T-helper 2 cell (primary cell): ENCODE measurements at places on chromosomes 3 and 15.

GRCh38 chr3:131988209-131988608 is 46.6 kb downstream of the CPNE4 start:
- no peak for DNase-seq

DNA sequence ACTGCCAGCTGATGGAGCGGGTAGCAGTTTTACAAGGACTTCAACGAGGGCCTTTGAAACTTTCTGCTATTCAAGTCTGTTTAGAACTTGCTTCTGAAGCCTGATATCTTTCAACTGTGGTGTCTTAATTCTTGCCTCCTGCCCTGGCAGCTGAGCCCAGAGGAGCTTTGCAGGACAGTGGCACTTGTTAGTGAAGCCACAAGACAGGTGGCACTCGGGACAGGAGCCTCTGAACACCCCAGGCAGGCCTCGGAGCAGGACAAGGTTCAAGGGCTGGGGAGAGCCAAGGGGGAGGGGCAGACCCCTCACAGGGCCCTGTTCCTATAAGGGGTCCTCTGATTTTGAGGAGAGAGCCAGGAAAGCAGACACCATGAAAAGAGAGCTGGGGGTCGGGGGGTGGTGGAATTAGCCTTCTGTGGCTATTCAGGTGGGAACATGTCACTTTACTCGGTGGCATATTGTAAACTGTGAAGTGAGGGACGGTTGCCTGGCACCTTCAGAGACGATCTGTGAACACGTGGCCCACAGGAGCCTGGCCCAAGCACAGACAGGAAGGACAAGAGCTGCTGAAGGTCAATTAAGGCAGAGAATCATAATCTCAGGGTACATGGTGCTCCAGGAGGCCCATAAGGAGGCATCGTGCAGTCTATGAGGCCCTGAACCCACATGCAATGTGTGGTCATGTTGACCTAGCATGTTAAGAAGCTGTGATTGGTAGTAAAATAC is 30.1 kb upstream of the KY start:
- DNase-seq, result no peak

DNA sequence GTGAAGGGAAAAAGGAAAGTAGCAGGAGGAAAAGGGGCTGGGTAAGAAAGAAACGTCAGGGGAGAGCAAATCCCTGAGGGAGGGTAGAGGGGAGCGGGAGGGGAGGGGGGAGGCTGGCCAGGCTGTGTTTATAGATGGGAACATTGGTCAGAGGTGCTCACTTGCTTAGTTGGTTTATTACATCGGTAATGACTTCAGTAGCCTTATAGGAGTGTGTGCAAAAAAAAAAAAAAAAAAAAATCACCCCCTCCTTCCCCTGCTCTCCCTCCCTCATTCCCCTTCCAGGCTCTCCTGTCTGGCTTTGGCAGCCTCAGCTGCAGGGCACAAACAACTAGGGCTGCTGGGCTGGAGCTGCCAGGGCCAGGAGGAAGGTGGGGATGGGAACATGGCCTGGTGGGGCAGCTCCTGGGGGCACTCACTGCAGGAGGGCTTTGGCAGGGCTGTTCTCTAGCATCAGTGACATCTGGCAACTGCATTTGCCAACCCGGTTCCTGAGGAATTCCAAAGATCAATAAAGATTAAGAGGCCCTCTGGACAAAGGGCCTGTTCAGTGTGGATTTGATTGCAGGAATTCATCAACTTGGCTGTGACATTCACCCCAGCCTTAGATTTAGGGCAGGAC is 334.5 kb upstream of the FRG2C start:
- no peak for DNase-seq

DNA sequence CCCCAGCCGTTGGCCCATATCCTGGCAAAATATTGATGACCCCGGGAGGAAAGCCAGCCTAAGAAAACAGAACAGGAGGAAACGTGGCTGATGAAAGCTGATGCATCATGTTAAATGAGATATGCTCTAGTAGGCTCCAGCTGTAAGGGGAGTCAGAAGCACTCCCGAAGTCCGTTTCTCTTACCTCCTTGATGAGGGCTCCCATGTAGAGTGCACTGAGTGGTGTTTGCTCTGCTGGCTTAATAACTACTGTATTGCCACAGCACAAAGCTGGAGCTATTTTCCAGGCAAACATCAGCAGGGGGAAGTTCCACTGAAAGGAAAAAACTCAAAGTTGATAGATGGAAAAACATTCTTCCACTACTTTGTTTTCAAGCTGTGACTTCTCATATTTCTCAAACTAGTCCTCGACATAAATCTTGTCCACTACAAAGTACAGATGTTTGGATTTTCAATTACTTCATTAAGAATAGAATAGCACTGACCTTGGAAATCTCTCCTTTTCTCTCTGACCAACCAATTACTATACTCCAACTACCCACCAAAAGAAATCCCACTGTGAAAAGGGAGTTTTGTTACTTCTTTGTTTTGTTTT is 72.7 kb downstream of the ALDH1A2 start:
- no peak for DNase-seq

DNA sequence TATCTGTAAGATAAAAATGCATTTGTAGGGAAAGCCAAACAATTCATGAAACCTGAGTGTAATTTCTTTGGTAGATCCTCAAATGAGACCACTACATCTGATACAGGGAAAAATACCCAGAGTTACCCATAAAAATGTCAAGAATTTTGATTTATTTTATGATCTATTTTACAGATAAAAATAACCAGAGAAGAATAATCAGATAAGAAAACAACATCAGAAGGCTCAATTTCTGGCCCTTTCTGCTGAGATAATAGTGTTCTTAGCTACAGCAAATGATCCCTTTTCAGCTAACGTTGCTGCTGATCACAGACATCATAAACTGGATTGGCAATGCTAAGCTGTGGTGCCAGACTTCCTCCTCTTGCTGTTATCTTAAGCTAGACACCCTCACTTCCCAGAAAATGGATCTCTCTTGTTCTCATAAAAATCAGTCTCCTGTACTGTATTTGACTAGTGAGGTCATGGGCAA is 21.3 kb upstream of the TMEM108 start:
- DNase-seq, result no peak

DNA sequence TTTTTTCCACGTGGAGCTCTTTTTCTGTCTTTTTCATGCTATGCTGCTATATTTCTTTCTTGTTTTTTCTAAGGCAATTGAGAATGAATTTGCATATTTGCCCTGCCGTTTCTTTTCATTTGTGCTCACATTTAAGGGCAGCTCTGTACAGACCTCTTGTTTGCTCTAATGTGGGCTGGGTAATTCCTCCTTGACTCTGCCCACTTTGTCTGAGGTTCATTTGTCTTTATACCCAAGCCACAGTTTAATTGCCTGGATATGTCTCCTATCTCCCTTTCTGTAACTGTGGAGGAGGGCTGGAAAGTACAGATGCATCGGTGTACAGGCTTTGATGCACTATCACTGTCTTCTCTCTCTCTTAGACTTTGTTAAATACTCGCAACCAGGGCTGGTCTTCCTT is 195.9 kb downstream of the EPHB1 start:
- DNase-seq, result no peak

DNA sequence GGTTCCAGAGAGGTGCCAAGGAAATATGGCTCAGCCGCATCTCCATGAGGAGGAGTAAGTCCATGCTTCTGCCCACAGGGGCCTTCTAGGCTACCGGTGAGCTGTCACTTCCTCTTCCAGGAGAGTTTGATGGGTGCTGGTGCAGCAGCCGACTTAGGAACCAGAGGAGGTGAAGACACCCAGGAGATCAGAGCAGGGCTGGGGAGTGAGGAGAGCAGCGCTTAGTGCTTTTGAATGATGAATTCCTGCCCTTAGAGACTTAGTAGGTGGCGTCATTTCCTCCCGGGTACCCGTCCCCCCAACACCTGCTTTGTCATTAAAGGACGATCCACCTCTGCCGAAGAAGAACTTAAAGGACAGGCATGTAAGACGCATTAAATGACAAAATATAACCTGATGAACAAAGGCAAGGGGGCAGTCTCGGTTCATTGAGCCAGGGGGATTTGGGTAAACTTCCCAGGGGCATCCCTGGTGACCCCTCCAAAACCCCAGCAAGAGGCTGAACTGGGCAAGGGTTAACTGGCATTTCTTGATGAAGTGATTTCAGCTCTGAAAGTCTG is 67.6 kb downstream of the HES1 start:
- DNase-seq, result no peak

DNA sequence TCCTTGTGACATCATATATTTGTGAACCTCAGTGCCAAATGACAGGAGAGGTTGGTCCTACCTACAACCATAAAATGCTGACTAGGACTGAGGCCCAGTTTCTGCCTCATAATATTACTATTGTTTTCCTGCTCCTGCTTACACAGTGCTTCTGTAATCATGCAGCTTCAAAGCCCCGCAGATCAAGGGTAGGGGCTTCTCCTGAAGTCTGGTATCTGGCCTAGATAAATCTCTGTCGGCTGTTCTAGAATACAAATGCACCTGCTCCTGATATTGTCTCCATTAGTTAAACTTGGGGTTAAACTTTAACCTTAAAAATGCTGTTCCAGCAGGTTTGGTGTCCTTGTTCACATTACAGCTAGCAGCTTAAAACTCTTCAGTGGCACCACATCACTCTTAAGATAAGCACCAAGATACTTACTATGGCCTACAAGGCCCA is 552.4 kb downstream of the TUSC7 start:
- no peak for DNase-seq

- DNase-seq, result no peak
These were observed 32.3 kb downstream of the C3orf62 start for GRCh38 chr3:49244581-49245205.

GRCh38 chr3:30297112-30297511 is 309.3 kb upstream of the TGFBR2 start:
- DNase-seq, result no peak

- DNase-seq, result no peak
These were observed 1239.2 kb downstream of the NSUN3 start for GRCh38 chr3:95302044-95302443.

- DNase-seq, result no peak
These were observed 40.0 kb downstream of the WNT7A start for GRCh38 chr3:13839726-13840340.

DNA sequence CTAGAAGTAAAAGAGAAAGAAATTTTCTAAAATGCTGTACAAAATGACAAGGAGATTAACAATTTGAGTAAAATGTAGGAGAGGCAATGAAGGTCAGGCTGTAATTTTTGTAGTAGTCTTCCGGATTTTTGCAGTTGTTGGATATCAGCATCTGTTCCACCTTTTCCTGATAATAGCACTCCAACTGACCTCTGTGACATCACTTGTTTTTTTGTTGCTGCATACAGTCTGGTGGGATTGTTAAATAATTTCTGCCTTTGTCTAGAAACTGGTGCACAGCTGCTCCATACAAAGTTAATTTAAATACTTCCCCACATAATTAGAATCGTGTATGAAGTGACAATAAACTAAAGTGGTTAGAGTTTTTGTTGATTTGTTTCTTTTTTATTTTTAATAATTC is 731.4 kb downstream of the PLOD2 start:
- no peak for DNase-seq

DNA sequence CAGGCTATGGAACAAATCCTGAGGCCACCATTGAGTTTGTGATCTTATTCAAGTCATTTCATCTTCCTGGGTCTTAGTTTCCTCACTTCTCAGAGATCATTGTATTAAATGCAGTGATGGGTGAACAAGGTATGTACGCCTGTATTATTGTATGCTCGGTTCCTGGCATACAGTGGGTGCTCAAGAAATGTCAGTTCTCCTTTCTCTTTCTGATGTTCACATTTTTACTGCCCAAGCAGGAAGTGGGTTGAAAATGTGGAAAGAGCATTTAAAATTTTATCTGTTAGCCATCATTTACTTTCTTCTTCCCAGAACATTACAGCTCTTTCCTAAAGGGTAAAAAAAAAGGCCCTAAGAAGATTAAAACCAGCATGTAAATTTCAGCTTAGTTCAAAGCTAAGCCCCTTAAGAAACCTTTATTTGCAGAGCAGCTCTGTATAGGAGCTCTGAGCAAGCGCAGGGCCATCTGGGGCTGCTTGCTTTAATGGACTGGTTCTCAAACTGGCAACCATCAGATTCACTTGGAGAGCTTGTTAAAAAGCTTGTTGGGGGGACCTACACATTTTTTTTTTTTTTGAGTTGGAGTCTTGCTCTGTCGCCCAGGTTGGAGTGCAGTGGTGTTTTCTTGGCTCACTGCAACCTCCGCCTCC is 179.4 kb downstream of the CHST2 start:
- no peak for DNase-seq

- DNase-seq, result no peak
These were observed 21.8 kb upstream of the CA12 start for GRCh38 chr15:63403254-63403945.

DNA sequence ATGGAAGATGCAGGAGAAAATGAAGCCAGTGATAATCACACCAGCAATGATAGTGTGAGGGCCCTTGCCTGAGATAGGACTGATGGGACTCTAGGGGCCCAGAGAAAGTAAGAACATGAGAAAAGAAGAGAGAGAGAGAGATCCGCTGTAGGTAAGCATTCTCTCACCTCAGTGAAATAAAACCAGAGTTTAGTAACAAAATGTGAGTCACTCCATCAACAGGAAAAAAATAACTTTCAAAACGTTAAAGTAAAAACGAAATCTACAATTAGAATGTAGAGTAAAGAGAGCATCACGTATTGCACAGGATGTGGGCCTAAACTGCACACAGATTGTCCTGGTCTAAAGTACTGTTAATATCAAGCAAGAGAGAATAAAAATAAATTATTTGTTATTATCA is 6.8 kb upstream of the PRSS50 start:
- no peak for DNase-seq

- DNase-seq, result no peak
These were observed 66.0 kb downstream of the ASB7 start for GRCh38 chr15:100668348-100668745.

DNA sequence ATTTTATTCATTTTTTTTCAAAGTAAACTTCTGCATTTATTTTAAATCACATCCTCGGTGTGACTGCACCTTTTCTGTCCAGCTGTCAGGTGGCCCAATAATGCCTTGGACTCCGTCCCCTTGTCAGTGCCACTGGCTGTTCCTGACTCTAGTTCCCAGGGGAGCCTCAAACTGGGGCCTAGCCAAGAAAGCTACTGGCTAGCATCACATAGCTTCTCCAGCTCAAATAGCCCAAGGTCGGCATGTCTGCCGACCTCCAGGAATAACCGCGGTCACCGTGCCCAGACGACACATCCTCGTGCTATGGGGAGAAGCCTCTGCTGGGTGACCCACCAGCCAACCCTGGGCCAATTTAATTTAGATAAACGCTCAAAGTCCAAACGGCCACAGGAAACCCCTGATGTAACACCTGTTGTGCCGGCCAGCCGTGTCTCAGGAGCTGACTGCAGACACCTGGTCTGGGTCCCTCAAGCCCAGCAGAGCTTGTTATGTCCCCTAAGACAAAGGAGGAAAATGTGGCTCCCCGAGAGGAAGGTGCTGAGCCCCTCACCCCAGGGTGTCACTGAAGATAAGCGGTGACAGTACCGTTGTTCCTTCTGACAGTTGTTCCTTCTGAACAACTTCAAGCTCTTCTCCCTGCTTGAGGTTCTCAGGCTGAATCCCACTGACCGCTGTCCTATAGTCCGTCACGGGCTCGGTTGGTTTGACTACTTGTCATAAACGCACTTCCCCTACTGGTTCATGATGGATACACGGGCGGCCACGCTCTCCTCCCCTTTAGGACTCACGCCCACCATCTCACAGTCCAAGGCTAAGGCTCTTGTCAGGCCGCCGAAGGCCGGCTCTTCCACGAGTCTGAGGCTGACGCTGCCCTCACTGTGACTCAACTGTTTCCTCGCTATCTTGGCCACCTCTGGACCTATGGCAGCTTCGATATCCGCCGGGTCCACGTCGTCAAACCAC is 126.2 kb downstream of the KLF13 start:
- no peak for DNase-seq
